Smooth muscle cell of the brain vasculature (primary cell): ENCODE measurements at places on chromosomes 7 and 10.

DNA sequence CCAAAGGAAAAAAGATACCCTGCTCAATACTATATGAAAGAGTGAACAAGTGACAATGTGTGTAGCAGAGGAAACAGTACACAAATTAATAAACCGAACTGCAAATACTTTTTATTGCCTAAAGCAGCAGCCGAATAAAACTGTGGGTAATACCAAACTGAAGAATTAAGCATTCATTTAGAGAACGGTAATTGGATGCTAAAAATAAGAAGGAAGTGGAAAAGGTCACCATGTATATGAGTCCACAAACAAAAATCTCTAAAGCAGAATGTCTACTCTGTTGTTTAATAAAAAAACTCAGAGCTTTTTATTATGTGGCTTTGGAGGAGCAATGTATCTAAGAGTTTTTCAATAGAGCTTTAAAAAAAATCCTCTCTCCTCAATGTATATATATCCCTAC is 87.9 kb downstream of the ETV1 start:
- DNase-seq, result no peak

DNA sequence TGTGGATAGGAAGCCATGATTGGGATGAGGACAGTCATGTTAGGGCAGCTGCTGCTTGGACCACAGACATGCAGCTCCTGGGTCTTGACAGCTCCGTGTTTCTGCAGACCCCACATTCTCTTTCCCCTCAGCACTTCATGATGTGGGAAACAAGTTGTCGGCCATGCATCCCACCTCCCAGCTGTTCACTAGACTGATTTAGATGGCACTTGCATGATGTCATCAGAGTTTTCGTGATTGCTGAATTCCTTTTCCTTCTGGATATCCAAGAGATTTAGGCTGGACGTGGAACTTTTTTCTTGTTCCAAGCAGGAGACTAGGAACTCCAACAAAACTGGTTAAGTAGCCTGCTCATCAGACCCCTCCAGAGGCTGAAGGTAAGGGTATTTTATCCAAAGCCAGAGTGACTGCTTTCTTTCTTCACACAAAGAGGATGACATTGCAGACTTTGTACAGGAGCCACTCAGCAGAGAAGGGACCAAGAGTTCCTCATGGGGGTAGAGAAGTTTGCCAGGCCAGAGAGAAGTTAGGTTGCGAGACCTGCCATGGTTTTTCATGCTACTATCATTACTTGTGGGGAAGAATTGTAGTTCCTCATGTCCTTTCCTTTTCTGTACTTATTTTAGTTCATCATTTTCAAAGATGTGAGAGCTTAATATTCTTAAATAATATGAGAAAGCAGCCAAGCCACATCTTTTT is 117.7 kb upstream of the GJD4 start:
- no peak for DNase-seq

GRCh38 chr7:50212666-50213621 is 91.6 kb upstream of the IKZF1 start:
- no peak for DNase-seq

DNA sequence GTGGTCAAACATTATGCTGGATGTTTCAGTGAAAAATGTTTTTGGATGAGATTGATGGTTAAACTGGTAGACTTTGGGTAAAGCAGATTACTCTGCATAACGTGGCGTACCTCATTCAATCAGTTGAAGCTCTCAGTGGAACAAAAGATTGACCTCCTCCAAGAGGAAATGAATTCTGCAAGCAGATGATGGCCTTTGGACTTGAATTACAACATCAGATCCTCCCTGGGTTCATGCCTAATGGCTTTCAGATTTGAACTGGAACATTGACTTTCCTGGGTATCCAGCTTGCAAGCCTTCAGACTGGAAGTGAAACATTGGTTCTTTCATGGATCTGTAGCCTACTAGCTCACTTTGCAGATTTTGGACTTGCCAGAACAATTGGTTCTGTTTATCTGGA is 169.3 kb upstream of the MALRD1 start:
- no peak for DNase-seq

DNA sequence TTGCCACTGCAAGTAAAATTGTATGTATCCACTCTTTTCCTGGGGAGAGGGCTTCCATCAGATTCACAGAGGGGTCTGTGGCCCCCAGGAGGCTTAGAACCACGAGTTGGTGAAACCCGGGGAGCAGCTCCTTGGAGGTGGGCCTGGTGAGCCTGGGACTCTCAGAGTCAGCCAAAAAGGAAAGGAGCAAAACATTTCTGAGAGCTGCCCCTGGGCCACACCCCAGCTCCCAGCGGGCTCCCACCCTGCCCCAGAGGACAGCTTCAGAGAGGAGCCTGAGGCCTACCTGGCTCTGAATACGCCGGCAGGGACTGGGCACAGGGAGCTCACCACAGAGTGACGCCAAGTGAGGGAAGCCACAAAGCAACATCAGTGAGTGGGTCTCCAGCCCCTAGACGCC is 56.9 kb downstream of the SH3PXD2A start:
- no peak for DNase-seq

- DNase-seq, result no peak
Measured at GRCh38 chr10:98328640-98329039, 60.6 kb upstream of the LOXL4 start.
